ENCODE measurements at places on chromosomes 5 and 9.

DNA sequence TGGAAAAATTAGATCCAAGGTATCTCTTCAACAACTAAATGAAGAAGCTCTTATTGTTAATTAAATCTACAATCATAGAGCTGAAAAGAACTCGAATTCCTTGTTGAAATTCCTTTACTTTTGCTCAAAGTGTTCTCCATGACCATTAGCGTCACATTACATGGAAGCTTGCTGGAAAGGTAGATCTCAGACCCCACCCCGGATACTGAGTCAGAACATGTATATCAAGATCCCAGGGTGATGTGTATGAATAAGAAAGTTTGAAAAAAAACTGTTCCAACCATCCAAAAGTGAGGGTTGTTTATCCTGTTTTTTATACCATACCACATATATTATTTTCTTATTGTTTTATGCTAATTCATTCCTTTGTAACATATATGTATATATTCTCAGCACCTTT, 237.1 kb upstream of the PUM3 start:
- no peak for ATAC-seq

GRCh38 chr9:136621019-136621733, 41.5 kb upstream of the EGFL7 start:
- ATAC-seq = no peak

DNA sequence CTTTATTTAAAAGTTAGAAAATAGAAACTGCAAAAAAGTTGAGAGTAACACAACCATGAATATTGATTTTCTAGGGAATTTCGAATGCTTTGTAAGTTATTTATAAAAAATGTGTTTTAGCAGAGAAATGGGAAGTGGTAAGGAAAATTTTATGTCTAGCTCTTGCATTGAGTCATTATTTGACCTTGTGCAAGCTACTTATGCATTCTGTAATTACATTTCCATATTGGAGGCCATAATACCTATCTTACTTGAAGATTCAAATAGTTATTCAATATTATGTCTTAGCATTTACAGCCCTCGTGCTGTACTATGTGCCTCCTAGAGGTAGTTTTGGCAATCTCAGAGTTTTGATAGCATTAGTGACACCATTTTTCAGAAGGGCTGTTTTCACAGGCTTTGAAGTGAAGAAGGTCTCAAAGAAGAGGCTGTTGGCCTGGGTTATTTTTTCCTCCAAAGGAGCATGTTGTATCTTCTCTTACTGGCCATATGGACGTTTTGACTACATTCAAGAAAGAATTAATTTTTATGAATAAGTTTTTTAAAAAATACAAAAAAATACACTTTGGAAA, 7.4 kb upstream of the DAP start:
- ATAC-seq = no peak

DNA sequence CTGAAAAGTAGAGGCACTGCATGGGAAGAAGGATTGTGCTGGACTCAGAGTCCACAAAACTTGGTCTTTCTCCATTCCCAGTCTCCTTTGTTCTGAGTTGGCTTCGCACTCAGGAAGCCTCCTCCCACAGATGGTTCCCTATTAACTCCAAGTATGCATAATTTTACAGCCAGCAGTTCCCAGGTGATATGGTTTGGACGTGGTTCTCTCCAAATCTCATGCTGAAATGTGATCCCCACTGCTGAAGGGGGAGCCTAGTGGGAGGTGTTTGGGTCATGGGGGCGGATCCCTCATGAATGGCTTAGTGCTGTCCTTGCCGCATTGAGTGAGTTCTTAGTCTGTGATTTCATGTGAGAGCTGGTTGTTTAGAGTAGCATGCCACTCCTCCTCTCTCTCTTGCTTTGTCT, 86.6 kb downstream of the FEM1C start:
- ATAC-seq = no peak

GRCh38 chr5:142475102-142475513, 150.3 kb upstream of the SPRY4 start:
- ATAC-seq = no peak
